ENCODE measurements at places on chromosomes 3 and 15.
A peak's percentile ranks its signal among the peaks of the same experiment; 100 is the strongest.

- no peak for DNase-seq
These were observed 14.5 kb upstream of the LYZL4 start for GRCh38 chr3:42424911-42425310.

GRCh38 chr3:179560791-179561190 is 1.9 kb upstream of the ACTL6A start:
- DNase-seq = no peak

- no peak for DNase-seq
These were observed 119.4 kb downstream of the ECT2 start for GRCh38 chr3:172869784-172870518.

GRCh38 chr15:66131200-66131599 is 122.3 kb downstream of the MEGF11 start:
- DNase-seq = peak; percentile 61

GRCh38 chr3:64644483-64644882 is 43.3 kb downstream of the ADAMTS9 start:
- no peak for DNase-seq

- no peak for DNase-seq
These were observed 230.1 kb downstream of the EBLN2 start for GRCh38 chr3:73291541-73291940.

DNA sequence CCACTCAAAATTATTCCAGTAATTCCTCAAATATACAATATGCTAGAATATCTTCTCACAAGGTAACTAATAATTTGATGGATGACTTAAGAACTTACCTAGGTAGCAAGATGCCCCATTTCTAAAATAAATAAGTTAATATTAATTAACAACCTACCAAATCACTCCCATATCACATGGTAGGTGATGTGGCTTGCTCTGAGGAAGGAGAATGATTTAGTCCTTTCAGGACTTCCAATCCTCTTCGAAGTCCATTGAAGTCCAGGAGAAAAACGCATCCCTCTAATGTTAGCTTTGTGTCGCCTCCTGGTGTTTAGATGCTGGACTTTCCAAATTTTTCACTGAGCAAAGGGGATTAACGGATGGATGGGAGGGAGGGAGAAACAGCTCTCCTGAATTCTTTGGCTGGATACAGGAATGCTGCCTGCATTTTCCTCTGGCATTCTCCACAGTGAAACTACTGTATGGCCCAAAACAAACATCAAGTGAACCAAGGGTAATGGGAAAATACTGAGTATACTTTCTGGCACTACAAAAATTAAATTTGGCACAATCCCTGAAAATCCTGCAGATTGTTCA is 58.6 kb downstream of the PRICKLE2 start:
- DNase-seq = no peak

DNA sequence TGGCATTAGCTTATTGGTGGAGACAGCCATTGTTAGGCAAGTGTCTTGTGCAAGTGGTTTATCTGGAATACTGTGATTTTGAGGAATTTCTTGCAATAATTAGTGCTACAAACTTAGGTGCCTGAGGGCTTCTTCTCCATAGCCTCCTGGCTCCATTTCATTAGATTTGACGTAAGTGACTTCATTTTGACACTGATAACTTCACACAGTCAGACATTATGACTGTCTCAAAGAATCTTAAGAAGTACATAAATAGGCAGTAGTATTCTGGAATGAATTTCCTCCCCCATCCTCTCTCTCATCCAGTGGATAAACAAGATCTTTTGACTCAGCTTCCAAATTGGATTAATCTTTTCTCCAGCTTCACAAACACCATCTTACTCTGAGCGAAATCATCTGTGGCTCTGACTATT is 19.0 kb downstream of the ARL14 start:
- DNase-seq = no peak

DNA sequence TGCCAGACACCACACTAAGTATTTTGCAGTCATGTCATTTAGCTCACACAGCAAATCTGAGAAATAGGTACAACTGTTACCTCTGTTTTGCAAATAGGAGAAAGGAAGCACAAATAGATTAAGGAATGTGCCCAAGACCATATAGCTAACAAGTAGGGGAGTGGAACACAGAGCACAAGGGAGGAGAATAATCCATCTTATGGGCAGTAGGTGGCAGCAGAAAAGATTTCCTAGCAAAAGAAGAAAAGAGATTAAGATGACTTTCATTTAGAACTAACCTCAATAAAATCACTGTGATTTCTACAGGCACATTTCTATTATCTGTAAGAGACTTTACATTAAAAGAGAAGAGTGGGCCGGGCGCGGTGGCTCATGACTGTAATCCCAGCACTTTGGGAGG is 49.1 kb downstream of the NR1I2 start:
- DNase-seq = no peak

DNA sequence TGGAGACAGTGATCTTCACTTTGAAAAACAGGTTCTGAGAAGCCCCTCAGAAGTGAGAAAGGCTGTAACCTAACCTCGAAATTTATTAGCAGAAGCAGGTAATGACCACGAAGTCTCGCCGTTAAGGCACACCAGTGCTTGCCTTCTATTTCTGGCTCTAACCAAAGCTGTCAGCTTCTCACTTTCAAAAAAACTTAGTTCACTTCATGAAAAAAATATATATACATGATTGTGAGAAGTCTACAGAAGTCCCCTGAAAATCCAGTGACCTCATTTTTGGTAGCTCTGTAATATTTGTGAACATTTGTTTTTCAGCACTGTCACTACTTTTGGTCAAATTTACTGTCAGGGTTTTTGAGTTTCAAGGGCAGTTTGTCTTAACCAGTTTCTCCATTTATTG is 19.1 kb upstream of the AKAP13 start:
- DNase-seq = no peak

DNA sequence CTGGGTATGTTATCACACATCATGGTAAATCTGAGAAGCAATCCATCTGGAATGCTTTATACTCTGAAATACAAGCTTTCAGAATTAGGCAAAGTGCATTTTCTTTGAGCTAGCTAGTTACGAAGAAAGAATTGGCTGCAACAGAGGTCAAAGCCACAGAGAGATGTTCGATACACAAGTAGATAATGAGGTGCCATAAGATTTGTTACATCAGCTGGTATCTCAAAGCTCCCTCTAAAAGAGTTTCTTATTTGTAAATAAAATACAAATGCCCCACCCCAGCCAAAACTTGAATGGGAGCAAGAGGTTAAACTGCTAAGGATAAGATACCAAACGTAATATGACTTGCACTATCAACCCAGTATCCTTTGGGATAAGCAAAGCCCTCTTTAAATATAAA is 84.0 kb upstream of the SLCO3A1 start:
- no peak for DNase-seq

GRCh38 chr3:26591926-26592325 is 30.6 kb upstream of the LRRC3B start:
- DNase-seq = no peak

- peak; percentile 63 for DNase-seq
These were observed 10.6 kb upstream of the PCSK6 start for GRCh38 chr15:101499863-101500713.

- no peak for DNase-seq
These were observed 28.3 kb downstream of the PLXND1 start for GRCh38 chr3:129577925-129578786.

GRCh38 chr15:98127586-98127985 is 167.1 kb downstream of the ARRDC4 start:
- no peak for DNase-seq

DNA sequence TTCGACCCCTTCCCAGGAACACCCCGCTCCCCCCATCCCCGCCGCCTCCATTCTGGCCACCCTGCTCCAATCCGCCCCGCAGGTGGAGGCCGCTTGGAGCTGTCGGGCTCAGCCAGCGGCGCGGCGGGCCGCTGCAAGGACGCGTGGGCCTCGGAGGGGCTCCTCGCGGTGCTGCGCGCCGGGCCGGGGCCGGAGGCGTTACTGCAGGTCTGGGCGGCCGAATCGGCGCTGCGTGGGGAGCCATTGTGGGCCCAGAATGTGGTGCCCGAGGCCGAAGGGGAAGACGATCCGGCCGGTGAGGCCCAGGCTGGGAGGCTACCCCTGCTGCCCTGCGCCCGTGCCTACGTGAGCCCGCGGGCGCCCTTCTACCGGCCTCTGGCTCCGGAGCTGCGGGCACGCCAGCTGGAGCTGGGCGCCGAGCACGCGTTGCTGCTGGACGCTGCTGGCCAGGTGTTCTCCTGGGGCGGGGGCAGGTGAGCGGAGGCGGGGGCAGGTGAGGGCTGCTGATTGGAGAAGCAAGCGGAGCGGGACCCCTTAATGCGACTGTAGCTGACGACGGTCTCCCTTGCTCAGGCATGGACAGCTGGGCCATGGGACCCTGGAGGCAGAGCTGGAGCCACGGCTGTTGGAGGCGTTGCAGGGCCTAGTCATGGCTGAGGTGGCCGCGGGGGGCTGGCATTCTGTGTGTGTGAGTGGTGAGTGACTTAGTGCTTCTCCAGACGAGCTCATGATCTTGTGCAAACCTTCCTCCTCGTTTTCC is 2.5 kb downstream of the RCCD1 start:
- DNase-seq = no peak

GRCh38 chr3:1979961-1980615 is 118.6 kb upstream of the CNTN4 start:
- DNase-seq = no peak

GRCh38 chr3:41920406-41920965 is 41.4 kb downstream of the ULK4 start:
- DNase-seq = no peak

GRCh38 chr3:42720126-42720525 is 17.5 kb upstream of the HHATL start:
- no peak for DNase-seq

GRCh38 chr3:122081543-122082247 is 26.5 kb downstream of the CD86 start:
- no peak for DNase-seq

- no peak for DNase-seq
These were observed 14.9 kb upstream of the MAGI1 start for GRCh38 chr3:66053550-66054094.

DNA sequence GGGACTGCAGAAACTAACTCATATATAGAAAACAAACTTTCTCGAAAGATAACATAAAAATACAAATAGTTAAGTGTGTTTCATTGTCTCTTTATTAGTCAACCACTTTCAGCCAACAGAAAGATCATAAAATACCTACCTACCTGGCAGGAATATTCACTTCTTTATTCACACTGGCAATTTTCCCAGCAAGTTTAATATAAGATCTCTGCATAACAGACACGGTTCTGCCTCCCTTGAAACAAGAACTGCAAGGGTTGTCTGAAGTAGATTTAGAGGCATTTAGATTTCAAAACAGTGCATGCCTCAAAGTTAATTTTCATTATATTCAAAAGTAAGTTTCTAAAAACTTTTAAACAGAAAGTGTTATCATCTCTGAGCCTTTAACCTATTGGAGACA is 7.1 kb downstream of the NPTN start:
- peak; percentile 5 for DNase-seq

DNA sequence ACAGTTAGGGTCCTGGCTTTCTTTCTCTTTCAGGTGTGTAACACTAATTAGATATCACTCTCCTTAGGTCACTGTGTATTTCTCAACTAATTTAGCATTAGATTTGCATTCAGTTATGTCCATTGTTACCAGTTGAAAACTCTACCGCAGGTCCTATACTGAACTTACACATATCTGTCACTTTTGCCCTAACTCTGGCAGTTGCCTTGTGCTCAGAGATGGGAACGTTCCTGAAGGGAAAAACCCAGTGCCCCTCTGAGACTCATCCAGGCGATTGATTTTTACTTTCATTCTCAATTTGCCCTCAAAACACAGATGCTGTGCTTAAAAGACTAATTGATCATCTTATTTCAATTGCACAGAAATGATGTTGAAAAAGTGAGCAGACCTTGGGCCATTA is 249.1 kb downstream of the ALCAM start:
- no peak for DNase-seq

DNA sequence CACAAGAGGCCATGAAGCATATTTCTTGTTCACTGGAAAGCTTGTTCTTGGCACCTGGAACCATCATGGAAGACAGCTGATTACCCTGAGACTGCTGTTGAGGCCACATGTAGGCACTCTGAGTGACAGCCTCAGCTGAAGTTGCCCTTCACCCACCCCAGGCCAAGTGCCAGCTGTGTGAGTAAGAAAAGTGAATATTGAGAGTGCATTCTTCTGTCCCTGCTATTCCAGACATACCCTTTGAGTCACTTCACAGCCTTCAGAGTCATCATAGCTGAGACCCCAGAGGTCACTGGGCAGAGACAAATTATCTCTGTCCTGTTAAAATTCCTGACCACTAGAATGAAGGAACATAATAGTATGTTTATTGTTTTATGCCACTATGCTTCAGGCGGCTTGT is 79.6 kb downstream of the NFKBIZ start:
- no peak for DNase-seq

DNA sequence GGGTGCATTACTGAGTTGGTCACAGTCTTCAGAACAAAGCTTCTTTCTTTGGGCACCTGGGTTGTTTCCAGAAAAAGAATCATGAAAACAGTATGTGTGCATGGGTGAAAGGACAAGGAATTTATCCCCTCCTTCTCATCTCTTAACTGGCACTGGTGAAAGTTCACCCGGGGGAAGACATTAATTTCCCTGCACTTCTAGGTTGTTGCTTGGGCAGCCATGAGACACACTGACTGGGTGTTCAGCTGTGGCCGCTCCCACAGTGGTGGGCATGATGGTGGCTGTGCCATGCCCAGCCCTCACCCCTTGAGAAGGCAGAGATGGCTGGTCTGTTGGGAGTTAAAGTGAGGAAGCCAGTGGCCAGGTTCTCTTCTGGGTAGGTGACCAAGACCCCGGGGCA is 16.6 kb upstream of the KY start:
- DNase-seq = no peak

GRCh38 chr3:138254216-138254615 is 67.1 kb downstream of the ARMC8 start:
- no peak for DNase-seq

DNA sequence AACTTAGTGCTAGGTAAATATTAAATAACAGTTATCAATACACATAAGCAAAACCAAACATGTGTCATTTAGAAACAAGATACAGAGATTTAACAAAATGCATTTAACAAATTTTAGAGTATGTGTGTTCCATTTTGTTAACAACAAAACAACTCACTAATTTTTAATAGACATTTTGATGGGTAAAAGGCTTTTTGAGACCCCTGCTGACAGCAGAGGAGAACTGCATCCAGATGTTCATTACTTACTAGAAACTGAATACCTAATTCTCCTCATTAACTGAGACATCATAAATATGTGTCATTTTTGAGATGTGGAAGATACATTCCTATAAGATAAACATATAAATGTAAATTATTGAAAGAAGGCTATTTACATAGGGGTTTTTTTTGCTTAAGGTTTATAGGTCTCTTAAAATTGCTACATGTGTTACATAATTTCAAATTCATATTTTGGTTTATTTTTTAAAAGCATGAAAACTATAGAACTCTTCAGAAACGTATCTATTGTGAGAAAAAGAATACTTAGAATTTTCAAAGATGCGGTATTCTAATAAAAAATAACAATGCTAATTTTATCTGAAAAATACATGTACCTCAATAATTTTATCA is 1009.8 kb downstream of the TUSC7 start:
- DNase-seq = no peak

DNA sequence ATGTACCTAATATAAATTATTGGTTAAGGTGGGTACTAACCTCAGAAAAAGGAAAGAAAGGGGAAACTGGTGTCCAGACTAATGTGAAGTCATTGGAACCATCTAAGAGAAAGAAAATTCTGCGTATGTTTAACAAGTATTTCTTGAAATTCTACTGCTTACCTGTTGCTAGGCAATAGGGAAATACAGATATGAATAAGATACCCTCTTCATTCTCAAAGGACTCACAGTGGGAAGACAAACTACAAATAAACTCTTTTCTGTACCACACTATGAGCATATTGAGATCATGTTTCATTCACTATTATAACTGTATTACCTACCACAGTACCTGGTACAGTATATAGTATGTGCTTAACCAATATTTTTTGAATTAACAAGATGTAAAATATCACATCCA is 140.5 kb upstream of the MLF1 start:
- DNase-seq = no peak

GRCh38 chr15:85402195-85402881 is 21.9 kb downstream of the AKAP13 start:
- no peak for DNase-seq

Measured in DMS79 (cell line).